ENCODE measurements at places on chromosomes 2 and 18.

- peak; percentile 75 for DNase-seq
Observed at GRCh38 chr2:101823347-101823791, 125.9 kb downstream of the MAP4K4 start.

GRCh38 chr2:187198136-187198535 lies 249.9 kb downstream of the CALCRL start:
- no peak for DNase-seq

DNA sequence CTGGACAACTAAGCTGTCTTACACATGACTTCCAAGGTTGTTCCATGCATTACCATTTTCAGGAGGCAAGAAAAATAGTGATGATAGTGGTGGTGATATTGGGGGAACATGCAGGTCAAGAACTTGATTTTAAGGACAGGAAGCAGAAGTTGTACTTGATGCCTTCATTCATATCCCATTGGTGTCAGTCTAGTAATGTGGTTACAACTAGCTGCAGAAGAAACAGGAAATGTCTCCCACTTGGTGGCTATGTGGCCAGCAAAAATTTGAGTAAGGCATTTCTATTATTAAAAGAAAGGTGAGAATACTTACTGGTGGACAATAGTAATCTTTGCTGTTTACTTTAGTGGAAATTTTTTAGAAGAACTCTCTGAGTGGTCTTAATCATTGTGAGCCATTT lies 103.4 kb downstream of the ALMS1 start:
- DNase-seq: no peak

DNA sequence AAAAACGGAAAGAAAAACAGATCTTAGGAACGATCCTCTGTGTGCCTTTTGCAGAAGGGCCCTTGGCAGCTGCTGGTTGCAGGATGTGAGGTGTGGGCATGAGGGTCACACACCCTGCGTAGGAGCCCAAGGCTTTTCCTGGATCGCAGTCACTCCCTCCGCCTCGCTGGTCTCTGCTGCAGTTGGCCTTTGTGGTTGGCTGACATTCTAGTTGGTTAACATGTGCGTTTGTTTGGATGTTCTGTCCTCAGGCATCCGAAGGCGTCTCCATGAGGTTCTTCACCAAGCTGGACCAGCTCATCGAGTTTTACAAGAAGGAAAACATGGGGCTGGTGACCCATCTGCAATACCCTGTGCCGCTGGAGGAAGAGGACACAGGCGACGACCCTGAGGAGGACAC lies 61.7 kb downstream of the INPP5D start:
- DNase-seq: no peak

- no peak for DNase-seq
Observed at GRCh38 chr18:25705650-25706049, 353.7 kb upstream of the ZNF521 start.

- no peak for DNase-seq
Observed at GRCh38 chr2:99609851-99610381, 120.1 kb upstream of the REV1 start.

DNA sequence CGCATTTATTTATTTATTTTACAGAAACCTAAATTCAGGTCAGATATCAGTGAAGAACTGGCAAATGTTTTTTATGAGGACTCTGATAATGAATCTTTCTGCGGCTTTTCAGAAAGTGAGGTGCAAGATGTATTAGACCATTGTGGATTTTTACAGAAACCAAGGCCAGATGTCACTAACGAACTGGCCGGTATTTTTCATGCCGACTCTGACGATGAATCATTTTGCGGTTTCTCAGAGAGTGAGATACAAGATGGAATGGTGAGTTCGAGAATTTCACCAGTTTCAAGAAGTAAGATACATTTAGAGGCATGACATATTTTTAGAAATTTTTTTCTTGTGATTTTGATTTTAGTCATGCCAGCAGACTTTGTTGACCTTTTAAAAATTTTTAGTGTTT lies 4.6 kb downstream of the CDCA7 start:
- DNase-seq: no peak

GRCh38 chr18:49907346-49907929 lies 94.1 kb upstream of the ACAA2 start:
- DNase-seq: no peak

DNA sequence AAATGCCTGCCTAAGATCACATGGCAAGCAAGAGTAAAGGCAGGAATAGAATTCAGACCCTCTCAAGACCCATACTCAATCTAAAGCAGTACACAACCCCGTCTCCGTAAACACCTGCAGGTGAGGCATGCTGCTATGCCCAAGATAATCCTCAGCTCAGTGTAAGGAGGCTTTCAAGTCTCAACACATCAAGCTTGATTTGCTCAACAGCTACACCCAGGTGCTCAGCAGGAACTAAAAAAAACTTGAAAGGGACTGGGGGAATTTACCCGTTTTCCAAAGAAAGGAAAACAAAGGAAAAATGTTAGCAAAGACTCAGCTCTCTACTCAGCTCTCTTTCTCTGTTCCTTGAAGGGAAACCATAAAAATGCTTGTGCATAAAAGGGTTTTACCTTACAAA lies 301.8 kb downstream of the C1D start:
- DNase-seq: no peak

DNA sequence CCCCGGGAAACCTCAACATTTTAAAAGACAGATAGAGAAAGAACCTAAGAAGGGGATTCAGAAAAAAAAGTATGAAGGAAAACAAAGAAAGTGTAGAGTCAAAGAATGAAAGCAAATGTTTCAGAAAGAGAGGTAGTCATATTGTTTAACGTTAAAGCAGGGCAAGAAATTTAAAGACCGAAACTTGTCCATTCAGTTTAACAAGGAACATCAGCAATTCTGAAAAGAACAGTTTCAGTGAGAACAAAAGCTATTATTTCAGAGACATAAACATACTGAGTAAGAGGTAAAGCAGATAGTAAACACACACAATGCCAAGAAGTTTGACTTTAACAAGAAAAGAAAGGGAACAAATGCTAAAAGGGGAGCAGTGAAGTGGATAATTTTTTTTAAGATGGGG lies 41.1 kb downstream of the MBD2 start:
- DNase-seq: no peak

- no peak for DNase-seq
Observed at GRCh38 chr2:15076668-15077067, 444.2 kb downstream of the LRATD1 start.

DNA sequence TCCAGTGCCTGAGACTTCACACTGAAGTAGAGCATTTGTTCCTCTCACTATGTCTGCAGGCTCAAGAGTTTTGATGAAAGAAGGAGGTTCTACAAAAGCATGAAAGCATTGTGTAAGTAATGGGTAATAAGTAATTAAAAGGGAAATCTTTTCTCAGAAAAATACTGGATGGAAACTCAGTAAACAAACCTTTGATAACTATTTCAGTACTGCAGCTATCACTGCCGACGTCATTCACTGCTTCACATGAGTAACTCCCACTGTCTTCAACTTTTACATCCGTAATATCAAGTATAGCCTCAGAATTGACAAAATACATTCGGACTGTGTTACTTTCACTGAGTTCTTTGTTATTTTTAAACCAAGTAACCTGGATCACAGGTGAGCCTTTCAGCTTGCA lies 72.7 kb downstream of the TTN start:
- DNase-seq: no peak
